ENCODE measurements at places on chromosomes 3 and 15. TPM values are rescaled to one million over a fixed set of nuclear protein-coding genes. Genes with fewer than 3 reads are reported as not detected.

DNA sequence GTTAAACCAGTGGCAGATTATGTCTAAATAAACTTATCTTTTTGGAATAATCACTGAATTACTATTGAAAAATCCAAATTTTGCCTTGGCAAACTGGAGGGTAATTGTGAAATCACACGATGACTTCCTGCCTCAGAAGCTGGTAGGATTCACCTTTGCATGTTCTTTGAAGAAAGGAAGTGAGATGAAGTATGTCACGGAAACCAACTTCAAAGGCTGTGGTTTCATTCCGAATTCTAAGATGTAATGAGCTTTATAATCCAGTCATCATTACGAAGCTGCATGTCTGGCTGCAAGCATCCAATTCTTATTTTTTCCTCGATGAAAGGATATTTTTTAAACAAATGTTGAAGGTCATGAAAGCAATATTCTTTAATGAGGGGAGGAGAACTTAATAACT is 15.0 kb upstream of the ZBED2 start:
- peak; percentile 22 for DNase-seq

DNA sequence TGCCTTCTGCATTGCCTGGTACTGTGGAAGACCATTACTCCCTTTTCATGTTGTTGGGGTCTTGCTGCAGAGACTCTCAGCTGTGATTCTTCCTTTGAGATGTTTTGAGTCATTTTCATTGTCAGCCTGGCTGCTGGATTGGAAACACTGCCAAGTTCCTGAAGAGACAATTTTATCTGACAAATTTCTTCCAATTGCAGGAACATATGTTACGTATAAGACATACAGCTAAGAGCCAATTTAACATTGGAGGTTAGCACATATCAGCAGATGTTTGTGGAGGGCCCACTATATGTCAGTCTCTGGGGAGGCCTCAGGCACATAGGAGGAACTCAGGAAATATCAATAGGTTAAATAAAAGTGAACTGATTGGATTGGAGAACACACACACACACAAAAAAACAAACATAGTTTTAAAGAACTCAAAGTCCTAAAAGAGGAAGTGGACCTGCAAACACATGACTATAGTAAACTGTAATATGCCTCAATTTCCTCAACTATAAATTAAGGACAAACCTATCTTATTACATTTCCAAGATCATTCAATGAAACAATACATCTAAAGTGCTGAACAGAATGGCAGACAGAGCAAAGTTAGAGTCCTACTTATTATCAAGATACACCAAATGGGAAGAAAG is 172.3 kb downstream of the MYRIP start:
- no peak for DNase-seq

DNA sequence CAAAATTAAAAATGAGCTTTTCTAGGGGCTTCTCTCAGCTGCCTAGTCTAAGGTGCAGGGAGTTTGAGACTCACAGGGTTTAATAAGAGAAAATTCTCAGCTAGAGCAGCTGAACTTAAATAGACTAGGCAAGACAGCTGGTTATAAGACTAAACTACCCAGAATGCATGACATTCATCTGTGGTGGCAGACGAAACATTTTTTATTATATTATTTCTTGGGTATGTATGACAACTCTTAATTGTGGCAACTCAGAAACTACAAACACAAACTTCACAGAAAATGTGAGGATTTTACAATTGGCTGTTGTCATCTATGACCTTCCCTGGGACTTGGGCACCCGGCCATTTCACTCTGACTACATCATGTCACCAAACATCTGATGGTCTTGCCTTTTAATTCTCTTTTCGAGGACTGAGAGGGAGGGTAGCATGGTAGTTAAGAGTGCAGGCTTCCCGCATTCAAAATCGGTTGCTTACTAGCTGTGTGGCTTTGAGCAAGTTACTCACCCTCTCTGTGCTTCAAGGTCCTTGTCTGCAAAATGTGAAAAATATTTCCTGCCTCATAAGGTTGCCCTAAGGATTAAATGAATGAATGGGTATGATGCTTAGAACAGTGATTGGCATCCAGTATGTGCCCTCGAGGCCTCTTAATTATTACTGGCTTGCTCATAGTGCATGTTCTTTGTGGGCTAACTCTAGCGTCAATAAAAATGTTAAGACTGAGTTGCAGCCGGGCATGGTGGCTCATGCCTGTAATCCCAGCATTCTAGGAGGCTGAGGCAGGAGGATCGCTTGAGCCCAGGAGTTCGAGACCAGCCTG is 984 bp downstream of the CCR5 start:
- no peak for DNase-seq

DNA sequence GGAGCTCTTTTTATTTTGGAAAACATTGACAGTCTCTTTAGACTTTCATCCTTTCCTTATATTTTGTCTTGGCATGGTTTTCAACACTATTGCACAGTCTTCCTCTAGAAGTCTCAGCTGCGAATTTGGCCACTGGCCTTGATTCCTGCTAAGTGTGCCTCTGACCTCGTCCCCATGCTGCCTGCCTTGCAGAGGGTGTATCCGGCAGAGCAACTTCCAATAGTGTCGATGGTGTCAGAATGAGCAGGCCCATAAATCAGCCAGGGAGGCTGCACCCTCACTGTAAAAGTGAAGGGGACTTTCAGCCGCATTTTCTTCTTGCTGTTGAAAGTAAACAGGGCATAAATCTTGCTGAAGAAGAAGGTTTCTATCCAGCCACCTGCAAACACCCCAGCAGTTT is 336.7 kb upstream of the TRIM42 start:
- DNase-seq: no peak

DNA sequence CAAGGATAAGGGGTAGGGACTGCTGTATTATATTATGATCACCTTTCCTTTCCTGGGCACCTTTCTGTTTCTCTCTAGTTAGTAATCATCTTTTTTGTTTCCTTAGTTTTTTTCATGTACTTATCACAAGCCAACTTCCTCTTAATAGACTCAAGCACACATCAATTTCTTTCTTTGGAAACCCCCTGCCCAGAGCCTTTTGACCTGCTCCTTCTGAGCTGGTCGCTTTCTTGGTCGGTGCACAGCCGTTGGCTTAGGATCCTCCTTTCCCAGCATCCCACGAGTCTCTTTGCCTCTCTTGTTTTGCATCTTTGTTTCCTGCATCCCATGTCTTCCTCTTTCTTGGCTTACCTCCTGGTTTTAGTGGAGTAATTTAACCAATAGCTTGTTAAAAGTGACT is 26.9 kb downstream of the GASK1A start:
- no peak for DNase-seq

DNA sequence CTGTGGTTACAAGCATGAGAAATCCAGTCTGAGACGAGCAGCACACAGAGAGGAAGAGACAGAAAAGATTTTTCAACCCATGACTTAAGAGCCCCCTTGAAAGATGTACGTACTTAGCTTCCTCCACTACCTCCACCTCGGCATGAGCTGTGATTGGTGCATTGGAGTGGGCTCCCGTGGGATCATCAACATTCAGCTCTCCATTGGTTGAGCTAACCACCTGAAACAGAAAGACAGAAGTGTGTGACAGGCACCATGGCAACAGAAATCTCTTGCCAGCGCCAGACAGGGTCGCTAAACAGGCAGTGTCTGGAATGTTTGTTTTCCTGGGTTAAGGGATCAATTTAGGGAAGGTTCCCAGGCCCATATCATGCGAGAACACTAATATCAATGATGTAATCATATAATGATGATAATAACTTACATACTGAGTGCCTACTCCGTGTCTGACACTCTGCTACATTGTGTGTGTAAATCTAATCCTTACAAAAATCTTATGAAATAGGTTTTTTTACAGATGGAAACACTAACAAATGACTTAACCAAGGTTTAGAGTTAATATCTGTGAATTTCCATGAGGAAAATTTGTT is 17.5 kb upstream of the PPIB start:
- peak; percentile 82 for DNase-seq

DNA sequence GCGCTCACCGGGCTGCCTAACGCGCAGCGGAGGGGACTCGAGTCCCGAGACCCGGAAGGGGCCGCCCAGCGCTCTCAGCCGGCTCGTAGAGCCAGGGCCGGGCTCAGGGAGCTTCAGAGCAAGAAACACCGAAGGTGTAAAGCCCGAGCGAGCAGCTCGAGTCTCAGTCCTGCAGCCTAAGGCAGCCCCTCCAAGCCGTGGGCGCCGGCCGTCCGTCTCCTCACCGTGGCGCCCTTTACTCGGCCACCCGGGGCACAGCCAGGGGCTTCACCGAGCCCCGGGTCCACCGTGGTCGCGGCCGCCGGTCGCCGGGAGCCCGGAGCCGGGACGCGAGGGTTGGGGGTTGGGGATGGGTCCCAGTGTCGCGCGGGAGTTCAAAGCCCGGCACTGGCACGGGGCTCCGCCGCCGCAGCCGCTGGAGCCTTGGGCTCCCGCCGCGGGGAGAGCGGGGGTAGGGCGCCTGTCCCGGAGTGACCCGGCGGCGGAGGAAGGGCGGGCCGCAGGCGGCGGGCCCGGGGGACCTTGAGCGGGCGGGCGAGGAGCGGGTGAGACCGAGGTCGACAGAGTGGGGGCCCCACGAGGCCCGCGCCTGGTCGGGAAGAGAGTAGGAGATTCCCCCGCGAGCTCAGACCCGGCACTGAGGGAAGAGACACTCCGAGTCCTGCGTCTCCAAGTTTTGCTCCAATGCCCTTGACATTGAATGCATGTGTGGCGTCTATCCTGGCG is 26.9 kb upstream of the THRB start:
- peak; percentile 63 for DNase-seq

DNA sequence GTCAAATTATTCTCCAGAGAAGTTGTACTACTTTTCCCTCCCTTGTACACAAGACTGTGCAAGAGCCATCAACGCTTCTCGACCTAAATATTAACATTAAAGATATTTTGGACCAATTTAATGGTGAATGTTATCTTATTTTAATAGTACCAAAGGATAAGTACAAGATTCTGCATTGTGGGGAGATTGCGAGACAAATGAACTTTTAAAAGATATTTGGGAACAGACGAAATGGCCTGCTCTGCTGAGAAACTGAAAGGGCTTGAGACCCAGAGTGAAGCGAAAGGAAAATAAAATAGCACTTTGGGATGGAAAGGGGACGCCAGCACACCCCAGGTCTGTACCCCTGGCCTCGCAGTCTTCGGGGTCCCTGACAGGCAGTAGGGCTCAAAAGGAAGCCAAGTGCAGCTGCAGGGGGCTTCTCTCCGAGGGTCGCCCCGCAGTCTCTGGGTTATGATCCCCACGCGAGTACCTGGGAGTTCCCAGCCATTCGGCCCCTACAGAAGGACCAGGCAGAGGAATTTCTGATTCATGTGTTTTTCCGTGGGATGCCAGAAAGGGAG is 97.6 kb upstream of the VGLL3 start:
- no peak for DNase-seq

DNA sequence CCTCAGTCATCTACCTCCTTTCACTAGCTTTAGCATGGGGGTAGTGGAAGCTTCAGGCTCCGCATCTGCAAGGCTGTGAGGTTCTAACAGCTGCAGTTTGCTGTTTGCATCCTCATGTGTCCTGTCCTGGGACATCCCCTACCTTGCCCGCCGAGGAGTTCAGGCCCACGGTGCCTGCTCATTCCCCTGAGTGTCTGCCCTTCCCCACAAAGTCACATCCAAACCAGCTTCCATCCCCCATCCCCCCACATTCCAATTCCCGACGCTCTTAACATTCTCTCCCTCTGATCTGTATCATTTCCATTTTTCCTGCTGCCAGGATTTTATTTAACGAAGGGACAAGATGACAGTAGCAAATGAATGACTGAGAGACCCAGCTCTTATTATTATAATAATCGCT is 43.8 kb downstream of the HRH1 start:
- no peak for DNase-seq

DNA sequence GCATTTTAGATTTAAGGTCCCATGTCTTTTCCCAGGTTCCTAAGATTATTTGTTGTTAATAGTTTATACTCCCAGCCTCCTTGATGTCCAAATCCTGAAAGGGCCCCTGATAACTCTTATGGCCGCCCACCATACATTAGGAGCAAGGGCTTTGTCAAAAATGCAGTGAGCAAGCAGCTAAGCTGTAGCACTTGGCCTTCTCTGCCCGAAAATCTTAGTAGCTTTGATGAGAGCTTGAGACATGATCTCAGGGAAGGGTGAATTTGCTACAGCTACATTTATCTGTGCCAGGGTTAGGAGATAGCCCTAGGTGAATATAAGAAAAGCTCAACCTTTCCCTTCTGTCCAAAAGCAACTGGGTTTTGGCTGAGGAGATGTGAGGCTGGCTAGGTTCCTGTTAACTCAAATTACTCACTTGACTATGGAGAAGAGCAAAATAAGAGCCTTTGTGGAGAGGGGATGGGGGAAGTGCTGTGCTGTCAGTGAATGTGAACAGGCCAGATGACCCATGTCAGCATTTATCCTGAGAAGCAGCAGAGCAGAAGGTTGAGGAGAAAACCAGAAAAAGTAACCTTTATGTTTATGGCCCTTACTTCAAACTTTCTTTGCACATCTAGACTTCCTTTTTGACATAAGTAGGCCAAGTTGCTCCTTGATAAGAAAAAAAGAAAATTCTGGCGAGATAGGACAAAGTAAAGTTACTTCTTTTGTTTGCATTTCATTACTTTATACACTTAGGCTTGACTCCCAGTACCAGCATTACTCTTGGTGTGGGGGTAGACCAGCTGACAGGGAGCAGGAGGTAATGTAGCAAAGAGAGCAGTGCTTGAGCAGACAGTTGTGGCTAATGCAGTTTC is 21.1 kb downstream of the MAPK6 start:
- DNase-seq: no peak

DNA sequence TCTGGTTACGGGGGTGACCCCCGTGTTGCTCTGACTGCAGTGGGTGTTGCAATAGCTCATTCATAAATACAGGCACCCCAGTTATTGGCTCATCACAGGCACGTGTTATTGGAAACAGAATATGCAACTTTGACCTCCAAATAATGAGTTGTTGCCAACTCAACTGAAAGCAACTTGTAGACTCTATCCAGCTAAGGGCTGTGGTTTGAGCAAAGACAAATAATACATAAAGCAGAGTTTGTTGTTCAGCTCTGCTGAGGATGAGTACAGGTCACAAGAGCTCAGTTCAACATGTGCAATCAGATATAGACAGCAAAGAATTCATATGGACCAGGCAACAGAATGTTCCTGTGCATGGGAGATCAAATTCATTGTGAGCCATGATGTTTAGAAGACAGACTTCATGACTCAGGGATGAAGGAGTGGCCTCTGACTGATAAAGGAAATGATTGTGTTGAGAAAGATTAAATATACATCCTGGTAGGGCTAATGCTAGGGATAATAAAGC is 87.6 kb upstream of the LRIG1 start:
- DNase-seq: no peak

DNA sequence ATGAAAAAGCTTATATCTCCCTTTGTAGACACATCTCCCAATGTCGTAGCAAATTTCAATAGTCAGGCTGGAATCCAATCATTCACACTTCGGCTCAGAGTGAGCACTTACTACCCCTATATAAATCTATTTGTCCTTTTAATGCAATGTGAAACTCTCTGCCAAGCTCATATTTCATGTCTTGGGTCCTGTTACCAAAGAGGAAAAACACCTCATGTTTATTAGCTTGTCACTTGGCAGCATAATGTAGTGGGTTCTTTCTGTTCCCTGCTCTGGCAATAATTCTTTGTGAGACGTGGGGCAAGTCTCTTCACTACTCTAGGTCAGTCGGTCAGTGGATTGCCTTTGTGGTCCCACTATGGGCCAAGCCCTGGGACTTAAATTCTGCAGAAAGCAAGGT is 107.1 kb downstream of the SRGAP3 start:
- DNase-seq: no peak

The EXD1 gene
- polyA plus RNA-seq: not detected

The TUSC7 gene
- not detected for polyA plus RNA-seq

The SEMA5B gene
- not detected for polyA plus RNA-seq

The GRK7 gene
- not detected for polyA plus RNA-seq

All from naive B cell (primary cell).